Activated CD8-positive, alpha-beta memory T cell treated with anti-CD3 and anti-CD28 coated beads for 1 hour (primary cell): ENCODE measurements at places on chromosomes 4 and X.

- no peak for DNase-seq
Observed at GRCh38 chr4:93157986-93158385, 670.6 kb upstream of the ATOH1 start.

- DNase-seq, result no peak
Observed at GRCh38 chrX:76538860-76539259, 111.3 kb downstream of the MAGEE1 start.

DNA sequence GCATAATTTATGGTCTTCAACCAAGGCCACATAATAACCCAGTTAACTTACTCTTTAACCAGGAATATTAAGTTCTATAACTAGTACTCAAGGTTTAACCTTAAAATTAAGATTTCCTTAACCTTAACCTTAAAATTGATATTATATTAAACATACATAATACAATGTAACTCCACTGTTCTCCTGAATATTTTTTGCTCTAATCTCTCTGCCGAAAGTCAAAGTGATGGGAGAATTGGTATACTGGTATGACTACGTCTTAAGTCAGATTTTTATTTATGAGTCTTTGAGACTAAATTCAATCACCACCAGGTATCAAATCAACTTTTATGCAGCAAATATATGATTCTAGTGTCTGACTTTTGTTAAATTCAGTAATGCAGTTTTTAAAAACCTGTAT, 22.8 kb downstream of the EREG start:
- no peak for DNase-seq

GRCh38 chrX:84192006-84192405, 4.0 kb upstream of the RPS6KA6 start:
- DNase-seq, result no peak

DNA sequence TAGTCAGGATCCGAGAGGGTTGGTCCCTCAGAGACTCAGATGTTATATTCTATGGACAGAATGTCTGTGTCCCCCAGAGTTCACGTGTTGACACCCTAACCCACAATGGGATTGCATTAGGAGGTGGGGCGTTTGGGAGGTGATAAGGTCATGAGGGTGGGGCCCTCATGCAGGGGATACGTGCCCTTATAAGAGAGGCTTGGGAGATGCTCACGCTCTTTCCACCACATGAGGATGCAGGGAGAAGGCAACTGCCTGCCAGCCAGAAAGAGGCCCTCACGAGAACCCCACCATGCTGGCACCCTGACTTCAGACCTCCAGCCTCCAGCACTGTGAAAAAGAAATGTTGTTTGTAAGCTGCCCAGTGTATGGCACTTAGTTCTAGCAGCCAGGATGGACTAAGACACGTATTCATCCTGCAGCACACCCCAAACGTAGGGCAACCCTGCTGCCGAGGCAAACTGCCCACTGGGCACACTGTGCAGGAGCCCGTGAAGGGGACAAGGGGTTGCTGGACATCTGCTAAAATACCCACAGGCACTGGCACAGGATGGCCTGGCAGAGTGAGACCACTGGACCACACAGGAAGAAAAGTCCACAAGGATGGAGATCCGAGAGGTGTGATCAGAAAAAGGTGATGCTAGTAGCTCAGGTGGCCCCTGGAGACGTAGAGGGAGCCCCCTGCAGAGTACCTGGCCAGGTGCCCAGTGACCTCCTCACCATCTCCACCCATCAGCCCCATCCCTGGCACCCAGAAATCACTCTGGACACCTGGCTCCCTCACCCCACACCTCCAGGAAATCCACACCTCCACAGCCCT, 62.7 kb downstream of the HTRA3 start:
- no peak for DNase-seq

GRCh38 chr4:38804654-38805295, at the start of gene TLR1:
TLR1 (minus strand) TSS chr4:38804791; CDS start chr4:38798831, 5,960 bp downstream.
- no peak for DNase-seq

GRCh38 chr4:10099499-10100325, 16.9 kb downstream of the WDR1 start:
- no peak for DNase-seq

- DNase-seq, result no peak
Observed at GRCh38 chrX:129565046-129565650, 25.1 kb downstream of the OCRL start.

GRCh38 chrX:37824491-37825214, 22.7 kb downstream of the DYNLT3 start:
- no peak for DNase-seq

DNA sequence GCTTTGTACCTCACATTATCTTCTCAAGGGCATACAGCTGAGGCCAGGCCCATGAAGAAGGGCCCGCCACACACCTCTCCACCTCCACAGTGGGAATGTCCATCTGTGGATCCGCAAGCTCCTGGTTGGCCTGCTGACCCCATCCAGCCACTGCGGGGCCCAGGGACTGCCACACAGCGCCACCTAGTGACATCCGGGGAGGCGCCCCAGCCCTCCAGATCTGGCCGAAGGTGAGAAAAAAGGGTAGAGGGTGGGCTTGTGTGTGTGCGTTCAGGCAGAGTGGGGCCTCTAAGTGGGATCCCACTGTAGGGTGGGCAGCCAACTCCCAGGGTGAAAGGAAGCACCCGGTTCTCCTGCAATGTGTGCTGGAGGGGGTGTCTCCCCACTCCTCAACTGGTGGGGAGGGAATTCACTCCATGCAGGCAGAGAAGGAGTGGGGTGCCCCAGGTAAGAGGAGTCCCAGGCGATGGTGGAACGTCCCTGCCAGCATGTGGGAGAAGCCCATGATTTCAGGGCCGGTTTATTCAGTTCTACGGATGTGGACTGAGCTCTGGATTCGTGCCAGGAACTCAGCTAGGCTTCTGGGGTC, 117.3 kb downstream of the ENPP6 start:
- DNase-seq, result peak; percentile 13

DNA sequence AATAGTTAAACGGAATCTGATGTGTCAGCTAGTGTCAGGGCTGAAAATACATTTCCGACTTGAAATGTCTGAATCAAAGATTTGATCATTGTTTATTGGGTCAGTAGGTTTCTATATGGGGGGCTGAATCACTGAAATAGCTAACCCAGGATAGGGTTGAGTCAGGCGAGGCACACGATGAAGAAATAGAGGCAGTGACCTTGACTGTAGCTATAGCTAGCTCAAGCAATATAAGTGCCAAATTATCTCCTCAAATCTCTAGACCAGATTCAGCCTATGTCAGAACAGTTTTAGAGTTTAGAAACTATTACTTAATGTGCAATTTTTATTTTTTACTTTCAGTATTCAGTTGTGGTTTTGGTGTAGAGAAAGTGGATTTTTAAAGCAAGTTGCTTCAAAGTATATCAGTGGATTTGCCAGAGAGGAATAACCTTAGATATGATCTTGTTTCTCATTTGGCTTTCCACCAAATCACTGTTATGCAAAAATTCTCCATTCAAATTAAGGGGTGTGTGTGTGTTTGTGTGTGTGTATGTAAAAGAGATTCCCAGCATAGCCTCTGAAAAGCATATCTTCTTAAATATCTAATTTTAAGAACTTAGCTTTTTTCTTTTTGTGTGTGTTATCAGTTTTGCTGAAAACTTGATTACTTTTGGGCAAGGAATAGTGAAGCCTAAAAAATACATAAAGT, 100.3 kb upstream of the RPL34 start:
- DNase-seq, result no peak

GRCh38 chrX:48864210-48864609, 28.8 kb upstream of the PCSK1N start:
- no peak for DNase-seq

- no peak for DNase-seq
Observed at GRCh38 chrX:7191681-7192110, 43.7 kb upstream of the PUDP start.

GRCh38 chr4:40194602-40195161, 2.1 kb upstream of the RHOH start:
- DNase-seq, result no peak

- DNase-seq, result no peak
Observed at GRCh38 chr4:138049355-138049754, 192.8 kb downstream of the SLC7A11 start.

DNA sequence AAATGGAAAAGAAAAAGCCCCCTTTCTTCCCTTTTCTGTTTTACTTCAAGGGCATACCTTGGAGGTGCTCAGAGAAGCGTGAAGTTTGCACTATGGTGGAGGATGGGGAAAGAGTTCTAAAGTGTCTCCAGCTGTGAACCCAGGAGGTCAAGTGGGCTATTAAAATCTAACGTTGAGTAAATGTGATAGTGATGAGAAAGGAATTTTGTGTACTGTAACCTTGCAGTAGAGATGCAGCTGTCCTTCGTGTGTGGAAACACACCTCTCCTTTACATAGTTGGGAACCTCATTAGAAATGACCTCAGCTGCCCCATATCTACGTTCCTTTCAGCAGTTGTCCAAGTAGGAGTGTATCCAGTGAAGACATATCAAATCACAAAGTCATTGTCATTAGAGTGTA, 26.5 kb downstream of the ADH5 start:
- no peak for DNase-seq

DNA sequence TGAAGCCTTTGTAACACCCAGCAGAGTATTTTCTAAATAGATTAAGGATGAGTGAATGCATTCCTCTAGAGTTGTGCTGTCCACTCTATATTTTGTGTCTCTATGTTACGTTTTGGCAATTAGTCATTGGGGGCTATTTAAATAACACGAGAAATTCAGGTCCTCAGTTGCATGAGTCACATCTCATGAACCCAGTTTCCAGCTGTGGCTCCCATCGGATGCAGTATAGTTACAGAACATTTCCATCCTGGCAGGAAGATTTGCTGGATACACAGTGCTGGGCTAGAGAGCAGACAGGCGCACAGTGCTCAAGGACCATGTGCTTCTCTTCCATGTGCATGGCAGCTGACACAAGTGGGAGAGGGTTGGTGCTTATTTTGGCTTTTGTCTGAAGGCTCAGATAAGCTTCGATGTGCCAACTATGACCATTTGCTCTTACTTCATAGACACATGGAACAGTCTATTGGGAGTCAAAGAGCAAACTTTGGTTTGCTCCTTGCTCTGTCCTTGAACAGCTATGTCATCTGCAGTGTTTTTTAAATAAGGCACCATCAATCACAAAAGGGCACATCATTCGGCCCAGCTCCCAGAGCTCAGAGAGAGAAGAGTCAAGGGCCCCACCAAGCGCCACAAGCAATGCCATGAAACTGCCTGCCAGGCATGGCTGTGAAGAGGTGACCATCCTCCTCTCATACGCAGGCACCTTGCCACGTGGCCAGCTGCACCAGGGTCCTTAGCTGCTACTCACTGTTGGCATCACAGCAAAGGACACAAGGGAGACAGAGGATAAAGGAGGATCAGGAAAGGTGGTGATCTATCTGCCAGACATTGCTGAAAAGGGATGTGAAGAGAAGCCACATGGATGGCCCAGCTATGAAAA, 8.1 kb upstream of the STS start:
- DNase-seq, result no peak

GRCh38 chrX:103503853-103504207, 15.5 kb downstream of the RAB40A start:
- DNase-seq, result no peak
